HS-5 (cell line): ENCODE measurements at places on chromosomes 12 and 14.

GRCh38 chr14:103854017-103854808 is 6.8 kb upstream of the PPP1R13B start:
- no peak for DNase-seq

- DNase-seq = no peak
Observed at GRCh38 chr12:14892726-14893505, 7.3 kb upstream of the MGP start.

- DNase-seq = peak; percentile 49
Observed at GRCh38 chr12:82650627-82651337, 35.9 kb upstream of the TMTC2 start.

DNA sequence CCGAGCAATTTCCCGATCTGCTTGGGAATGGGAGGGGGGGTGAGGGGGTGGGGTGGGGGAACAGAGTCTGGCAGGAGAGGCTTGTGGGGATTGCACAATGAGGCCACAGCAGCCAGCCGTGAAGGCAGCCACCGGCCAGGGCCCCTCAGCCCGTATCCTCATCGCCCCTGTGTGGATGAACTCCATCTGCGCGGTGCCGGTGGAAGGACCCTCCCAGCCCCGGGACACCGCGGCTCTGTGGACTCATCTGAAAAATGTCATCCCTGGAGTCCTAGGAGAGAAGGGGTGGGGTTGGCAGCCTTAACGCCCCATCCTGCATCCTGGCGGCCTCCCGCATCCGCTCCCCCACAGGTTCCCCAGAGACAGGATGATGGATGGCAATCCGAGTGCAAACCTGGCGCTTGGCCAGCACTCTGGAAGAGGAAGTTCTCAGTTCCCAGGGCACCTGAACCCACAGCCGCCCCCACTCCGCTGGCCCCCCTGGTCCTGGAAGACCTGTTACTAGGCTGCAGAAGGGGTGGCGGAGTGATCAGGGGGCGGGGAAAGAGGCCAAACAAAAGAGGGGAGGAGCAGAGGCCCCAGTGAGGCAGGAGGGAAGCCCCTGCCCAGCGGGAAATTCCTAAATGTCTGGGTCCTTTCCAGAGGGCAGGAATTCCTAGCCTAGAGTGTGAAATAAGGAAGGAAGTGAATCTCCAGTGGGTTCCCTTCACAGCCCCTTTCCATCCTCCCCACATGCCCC is 1.2 kb upstream of the TNFAIP2 start:
- DNase-seq = no peak

- DNase-seq = no peak
Observed at GRCh38 chr12:106018286-106018685, 120.5 kb downstream of the NUAK1 start.

GRCh38 chr12:19003987-19004619 is 125.4 kb upstream of the PLEKHA5 start:
- no peak for DNase-seq

DNA sequence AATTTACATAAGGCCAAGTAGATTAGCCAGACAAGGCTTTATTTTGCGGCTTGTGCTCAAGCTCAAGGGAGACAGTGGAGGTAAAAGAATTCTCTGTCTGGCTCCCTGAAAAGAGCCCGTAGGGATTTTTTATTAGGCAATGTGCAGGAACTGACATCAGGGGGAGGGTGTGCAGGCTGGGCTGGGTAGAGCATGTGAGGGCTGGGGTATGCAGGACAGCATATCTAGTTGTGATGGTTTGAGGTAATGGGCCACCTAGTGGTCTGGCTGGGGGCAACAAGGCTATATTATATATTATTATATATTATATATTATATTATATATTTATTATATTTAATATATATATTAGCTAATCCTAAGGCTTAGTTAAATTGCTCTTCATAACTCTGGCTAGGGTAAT is 102.1 kb downstream of the TMEM117 start:
- no peak for DNase-seq

DNA sequence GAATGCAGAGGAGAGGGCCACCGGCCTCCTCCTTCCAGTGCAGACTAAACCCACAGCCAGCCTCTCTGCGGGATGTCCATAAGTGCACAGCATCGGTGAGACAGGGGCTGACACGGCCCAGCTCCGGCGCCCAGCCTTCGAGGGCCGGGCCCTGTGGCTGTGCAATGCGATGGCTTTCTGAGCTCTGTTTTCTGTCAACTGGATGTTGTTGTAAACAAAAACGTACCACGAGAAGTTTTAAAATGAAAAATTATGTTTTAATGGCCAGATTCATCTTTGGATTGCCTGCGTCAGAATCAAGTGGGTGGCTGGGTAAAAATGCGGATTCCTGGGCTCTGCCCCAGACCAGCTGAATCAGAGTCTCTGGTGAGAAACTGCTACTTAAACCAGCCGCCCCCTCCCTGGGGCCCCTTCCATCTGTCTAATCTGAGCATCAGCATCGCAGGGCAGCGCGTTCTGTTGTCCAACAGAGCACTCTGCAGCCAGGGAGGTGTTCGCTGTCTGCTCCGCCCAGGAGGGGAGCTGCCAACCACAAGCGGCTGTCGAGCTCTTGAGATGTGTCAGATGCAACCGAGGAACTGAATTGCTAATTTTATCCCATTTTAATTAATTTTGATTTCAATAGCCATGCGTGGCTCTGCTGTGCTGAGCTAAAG is 133.4 kb downstream of the RFLNA start:
- DNase-seq = no peak
